ENCODE measurements at places on chromosomes 11 and 22.

DNA sequence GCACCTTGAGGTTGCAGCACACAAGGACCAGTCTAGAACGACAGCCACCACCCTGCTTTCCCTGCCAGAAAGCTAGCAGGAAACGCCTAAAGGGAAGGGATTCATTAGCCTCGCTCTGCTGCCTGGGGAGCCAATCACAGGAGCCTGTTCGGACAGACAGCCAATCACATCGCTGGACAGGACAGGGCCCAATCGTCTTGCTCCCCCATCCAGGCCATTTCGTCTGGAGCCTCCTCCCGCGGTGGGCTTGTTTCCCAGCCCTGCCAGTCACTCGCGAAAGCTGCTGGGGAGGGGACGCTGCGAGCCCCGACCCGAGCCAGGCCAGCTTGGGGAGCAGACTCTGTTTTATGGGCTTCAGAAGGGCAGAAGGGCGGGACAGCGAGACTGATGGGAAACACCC lies 79.8 kb upstream of the NCAM1 start:
- no peaks in the 10 kb centered on the region for H3K4me1 ChIP-seq
- peak; percentile 94 for DNase-seq
- no peak overlapping the region for H3K27ac ChIP-seq
- no peaks in the 10 kb centered on the region for H3K36me3 ChIP-seq
- H3K27me3 ChIP-seq = no peaks in the 10 kb centered on the region

DNA sequence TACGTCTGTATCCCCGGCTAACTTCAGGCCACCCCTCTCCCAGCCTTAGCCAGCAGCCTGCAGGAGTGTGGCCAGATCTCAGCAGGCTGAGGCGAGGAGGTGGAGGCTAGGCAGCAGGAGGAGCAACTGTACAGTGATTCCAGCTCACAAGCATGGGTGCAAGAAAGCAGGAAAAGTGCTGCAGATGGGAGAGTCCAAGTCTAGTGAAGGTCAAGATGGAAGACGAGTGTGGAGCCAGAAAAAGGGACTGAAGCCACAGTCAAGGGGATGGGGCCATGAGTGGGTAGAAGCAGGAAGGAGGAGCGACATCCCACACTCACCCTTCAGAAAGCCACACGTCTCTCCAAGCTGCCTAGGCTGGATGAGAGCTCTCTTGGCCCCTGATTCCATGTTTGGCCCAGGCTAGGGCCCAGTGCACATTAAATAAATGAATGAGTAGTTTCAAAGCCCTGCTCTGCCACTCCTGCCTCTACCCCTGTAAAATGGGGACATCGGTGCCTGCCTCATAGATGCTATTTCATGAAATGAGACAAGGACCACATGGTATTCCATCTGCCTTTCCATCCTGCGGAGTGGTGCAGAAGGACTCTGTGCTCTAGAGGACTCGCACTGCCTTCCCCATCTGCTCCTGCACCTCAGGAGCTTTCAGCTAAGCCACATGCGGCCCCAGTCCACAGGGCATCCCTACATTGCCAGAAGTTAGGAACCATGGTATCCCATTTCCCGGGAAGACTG lies 2.9 kb downstream of the YDJC start:
- H3K27ac ChIP-seq = no peak overlapping the region
- no peaks in the 10 kb centered on the region for H3K4me1 ChIP-seq
- H3K36me3 ChIP-seq = peaks cover 39% of the 10 kb centered on the region
- no peak for DNase-seq
- H3K27me3 ChIP-seq = no peaks in the 10 kb centered on the region

DNA sequence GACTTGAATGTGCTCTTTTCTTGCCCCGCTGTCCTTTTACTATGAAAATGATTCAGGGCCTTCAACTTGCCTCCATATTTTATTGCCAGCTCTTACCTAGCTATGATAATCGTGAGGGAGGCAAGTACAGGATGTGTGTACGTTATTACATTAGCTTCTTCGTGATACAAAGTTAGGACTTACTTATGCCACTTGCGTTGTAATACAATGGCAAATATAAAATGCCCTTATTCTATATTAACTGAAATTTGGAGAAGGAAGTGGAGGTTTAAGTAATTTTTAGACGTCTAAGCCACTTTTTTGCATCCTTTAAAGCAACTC lies 10.8 kb upstream of the CCT8L2 start:
- no peaks in the 10 kb centered on the region for H3K4me1 ChIP-seq
- H3K27me3 ChIP-seq = no peaks in the 10 kb centered on the region
- H3K36me3 ChIP-seq = peaks cover 9% of the 10 kb centered on the region
- no peak overlapping the region for H3K4me3 ChIP-seq
- no peak overlapping the region for H3K27ac ChIP-seq

DNA sequence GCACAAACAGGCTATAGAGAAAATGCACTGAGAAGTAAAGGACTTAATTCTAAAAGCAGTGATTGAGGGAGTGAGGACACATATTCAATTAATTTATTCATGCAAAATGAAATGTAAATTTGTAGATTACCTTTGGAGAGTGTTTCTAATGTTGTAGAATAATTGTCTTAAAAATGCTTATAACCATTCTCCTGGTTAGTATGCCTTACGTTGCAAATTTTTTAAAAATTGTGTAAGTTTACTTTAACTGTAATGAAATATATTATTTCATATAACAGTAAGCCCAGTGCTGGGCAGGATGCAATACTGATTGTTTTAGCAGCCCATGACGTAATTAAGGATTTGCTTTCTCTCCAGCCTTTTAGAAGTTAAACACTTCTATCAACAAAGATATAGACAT lies 26.6 kb downstream of the OR52E1 start:
- no peaks in the 10 kb centered on the region for H3K36me3 ChIP-seq
- H3K4me1 ChIP-seq = no peaks in the 10 kb centered on the region
- no peaks in the 10 kb centered on the region for H3K27me3 ChIP-seq
- no peak for DNase-seq
- H3K27ac ChIP-seq = no peak overlapping the region

GRCh38 chr11:57327721-57328120 lies 3.0 kb upstream of the TNKS1BP1 start:
- peaks cover 8% of the 10 kb centered on the region for H3K4me1 ChIP-seq
- peaks cover 75% of the 10 kb centered on the region for H3K36me3 ChIP-seq
- H3K4me3 ChIP-seq = no peak overlapping the region
- H3K27ac ChIP-seq = no peak overlapping the region

GRCh38 chr11:92123540-92123939 lies 101.1 kb upstream of the FAT3 start:
- H3K4me3 ChIP-seq = no peak overlapping the region
- no peak overlapping the region for H3K27ac ChIP-seq
- H3K4me1 ChIP-seq = no peaks in the 10 kb centered on the region
- DNase-seq = no peak

- no peaks in the 10 kb centered on the region for H3K27me3 ChIP-seq
- H3K36me3 ChIP-seq = no peaks in the 10 kb centered on the region
- no peak overlapping the region for H3K27ac ChIP-seq
- H3K4me3 ChIP-seq = no peak overlapping the region
- no peak for DNase-seq
These were observed 42.6 kb upstream of the TEAD1 start for GRCh38 chr11:12631651-12632050.

GRCh38 chr11:26193694-26194365 lies 138.1 kb upstream of the ANO3 start:
- DNase-seq = no peak
- no peak overlapping the region for H3K27ac ChIP-seq
- no peaks in the 10 kb centered on the region for H3K36me3 ChIP-seq
- H3K4me3 ChIP-seq = no peak overlapping the region
- no peaks in the 10 kb centered on the region for H3K27me3 ChIP-seq

GRCh38 chr11:109424901-109425300 lies 2.9 kb downstream of the C11orf87 start:
- no peaks in the 10 kb centered on the region for H3K4me1 ChIP-seq
- no peak overlapping the region for H3K27ac ChIP-seq
- no peak overlapping the region for H3K4me3 ChIP-seq
- peaks cover 26% of the 10 kb centered on the region for H3K27me3 ChIP-seq

GRCh38 chr22:50169774-50170341 lies 673 bp upstream of the PANX2 start:
- no peaks in the 10 kb centered on the region for H3K4me1 ChIP-seq
- H3K4me3 ChIP-seq = peak overlapping the region; percentile 78
- H3K27me3 ChIP-seq = peaks cover 3% of the 10 kb centered on the region
- H3K27ac ChIP-seq = no peak overlapping the region
- peaks cover 2% of the 10 kb centered on the region for H3K36me3 ChIP-seq
- DNase-seq = no peak

DNA sequence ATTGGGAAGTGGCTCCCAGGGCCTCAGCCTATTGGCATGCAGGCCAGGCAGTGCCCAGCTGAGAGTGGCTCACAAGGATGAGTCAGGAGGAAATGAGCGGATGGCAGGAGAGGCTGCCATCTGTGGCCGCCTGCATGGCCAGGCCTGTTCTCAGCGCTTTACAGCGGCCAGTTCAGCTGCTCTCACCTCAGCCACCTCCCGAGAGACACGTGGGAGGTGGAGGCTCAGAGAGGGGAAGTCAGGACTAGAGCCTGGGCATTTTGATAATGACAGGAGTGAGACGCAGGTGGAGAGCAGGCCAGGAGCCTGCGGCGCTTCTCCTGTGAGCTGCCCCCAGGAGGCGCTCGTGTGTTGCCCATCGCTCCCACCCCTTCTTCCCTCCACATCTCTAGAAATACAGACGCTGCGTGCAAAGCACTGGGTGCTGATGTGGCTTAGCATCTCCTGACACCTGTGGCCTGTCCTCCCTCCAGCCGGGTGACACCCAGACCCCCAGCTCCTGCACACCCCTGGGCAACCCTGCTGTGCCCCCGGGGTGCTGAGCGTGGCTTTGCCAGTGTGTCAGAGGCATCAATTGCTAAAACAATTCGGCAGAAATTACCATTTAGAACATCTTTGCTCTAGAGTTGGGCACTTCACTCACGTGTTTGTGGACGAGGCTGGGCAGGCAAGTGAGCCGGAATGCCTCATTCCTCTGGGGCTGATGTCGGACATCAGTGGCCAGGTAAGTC lies 21.4 kb upstream of the PANX2 start:
- H3K36me3 ChIP-seq = no peaks in the 10 kb centered on the region
- peak; percentile 79 for DNase-seq
- H3K27ac ChIP-seq = no peak overlapping the region
- H3K4me3 ChIP-seq = no peak overlapping the region
- no peaks in the 10 kb centered on the region for H3K27me3 ChIP-seq

DNA sequence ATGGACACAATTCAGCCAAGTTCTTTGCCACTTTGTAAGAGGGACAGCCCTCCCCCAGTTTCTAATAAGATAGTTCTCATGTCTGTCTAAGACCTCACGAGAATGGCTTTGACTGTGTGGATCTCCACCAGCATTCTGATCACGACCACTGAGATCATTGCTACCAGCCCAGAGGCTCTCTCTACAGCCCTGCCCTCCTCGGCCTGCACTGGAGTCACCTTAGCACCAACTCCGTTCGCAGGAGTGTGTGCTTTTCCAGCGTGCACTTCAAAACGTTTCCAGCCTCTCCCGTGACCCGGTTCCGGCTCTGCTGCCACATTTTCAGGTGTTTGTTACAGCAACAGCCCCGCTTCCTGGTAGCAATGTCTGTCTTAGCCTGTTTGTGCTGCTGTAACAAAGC lies 26.2 kb downstream of the TSPAN32 start:
- H3K27ac ChIP-seq = no peak overlapping the region
- no peak overlapping the region for H3K4me3 ChIP-seq
- no peak for DNase-seq
- H3K4me1 ChIP-seq = no peaks in the 10 kb centered on the region
- no peaks in the 10 kb centered on the region for H3K27me3 ChIP-seq

- DNase-seq = peak; percentile 63
- H3K4me3 ChIP-seq = peak overlapping the region; percentile 96
- H3K4me1 ChIP-seq = no peaks in the 10 kb centered on the region
- no peaks in the 10 kb centered on the region for H3K27me3 ChIP-seq
- H3K27ac ChIP-seq = no peak overlapping the region
- H3K36me3 ChIP-seq = peaks cover 2% of the 10 kb centered on the region
These were observed 450 bp downstream of the ZBTB44 start for GRCh38 chr11:130314184-130314749.

DNA sequence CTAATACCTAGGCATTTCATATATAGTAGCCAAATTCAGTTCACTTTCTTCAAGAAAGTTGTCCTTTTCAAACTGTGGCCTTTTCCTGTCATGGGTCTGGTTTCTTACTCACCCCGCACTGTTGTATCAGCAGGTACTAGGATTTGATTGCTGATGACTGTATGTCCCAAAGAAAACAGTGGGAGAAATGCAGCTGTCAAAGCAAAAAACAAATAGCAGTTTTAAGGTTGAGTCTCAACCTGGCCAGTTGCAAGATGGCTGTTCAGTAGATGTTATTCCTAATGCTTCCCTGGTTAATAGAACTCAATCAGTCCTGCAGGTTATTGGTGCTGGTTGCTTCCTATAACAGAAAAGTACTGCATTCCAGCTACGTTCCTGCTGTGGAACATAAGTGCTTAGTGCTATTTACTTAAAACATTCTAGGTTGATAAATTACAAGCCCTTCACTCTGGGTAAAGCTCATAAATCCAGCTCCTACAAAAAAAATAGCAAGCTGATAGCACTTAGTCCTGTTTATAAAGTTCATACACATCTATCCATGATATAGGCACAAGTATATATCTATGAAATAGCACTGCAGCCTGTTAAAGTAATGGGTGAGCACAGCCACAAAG lies 26.6 kb downstream of the NF2 start:
- DNase-seq = no peak
- no peaks in the 10 kb centered on the region for H3K27me3 ChIP-seq
- H3K4me1 ChIP-seq = no peaks in the 10 kb centered on the region
- H3K27ac ChIP-seq = no peak overlapping the region
- H3K36me3 ChIP-seq = no peaks in the 10 kb centered on the region
- no peak overlapping the region for H3K4me3 ChIP-seq

GRCh38 chr11:36411202-36411640 lies 98.9 kb downstream of the TRAF6 start:
- H3K4me1 ChIP-seq = no peaks in the 10 kb centered on the region
- H3K4me3 ChIP-seq = no peak overlapping the region
- no peak for DNase-seq
- no peaks in the 10 kb centered on the region for H3K36me3 ChIP-seq
- H3K27me3 ChIP-seq = no peaks in the 10 kb centered on the region
- H3K27ac ChIP-seq = no peak overlapping the region

DNA sequence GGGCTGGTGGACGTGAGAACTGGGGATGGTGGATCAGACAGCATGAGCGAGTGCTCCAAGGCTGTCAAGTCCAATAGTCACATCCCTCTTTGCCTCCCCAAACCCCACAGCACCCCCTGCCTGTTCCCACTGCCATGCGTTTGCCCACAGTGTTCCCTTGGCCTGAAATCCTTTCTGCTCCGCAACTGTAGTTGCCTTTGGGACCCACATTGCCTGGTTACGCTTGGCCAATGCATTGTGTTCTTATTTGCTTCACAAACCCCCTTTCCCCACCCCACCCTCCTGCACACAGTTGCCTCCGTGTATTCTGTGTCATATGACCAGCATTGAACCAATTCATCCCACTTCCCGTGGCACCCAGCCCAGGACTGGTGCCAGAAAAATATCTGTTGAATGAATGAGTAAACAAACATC lies 2.1 kb upstream of the KIAA0930 start:
- DNase-seq = no peak
- no peaks in the 10 kb centered on the region for H3K27me3 ChIP-seq
- no peak overlapping the region for H3K27ac ChIP-seq

- H3K4me1 ChIP-seq = no peaks in the 10 kb centered on the region
- peak overlapping the region; percentile 49 for H3K4me3 ChIP-seq
- H3K27me3 ChIP-seq = peaks cover 92% of the 10 kb centered on the region
- H3K27ac ChIP-seq = no peak overlapping the region
- no peaks in the 10 kb centered on the region for H3K36me3 ChIP-seq
- DNase-seq = peak; percentile 67
These were observed 6.0 kb downstream of the PAX6 start for GRCh38 chr11:31805037-31805628.

- no peak overlapping the region for H3K27ac ChIP-seq
- no peaks in the 10 kb centered on the region for H3K4me1 ChIP-seq
- DNase-seq = peak; percentile 72
These were observed 673 bp upstream of the MYO7A start for GRCh38 chr11:77127235-77127911.

GRCh38 chr22:40728731-40729189 lies 49.5 kb downstream of the MCHR1 start:
- no peaks in the 10 kb centered on the region for H3K4me1 ChIP-seq
- H3K4me3 ChIP-seq = no peak overlapping the region
- peak overlapping the region; percentile 59 for H3K27ac ChIP-seq
- no peak for DNase-seq
- no peaks in the 10 kb centered on the region for H3K36me3 ChIP-seq

All from H9 (cell line).